Skin of body (tissue), 3 donors: ENCODE measurements at places on chromosomes 7 and 10.

DNA sequence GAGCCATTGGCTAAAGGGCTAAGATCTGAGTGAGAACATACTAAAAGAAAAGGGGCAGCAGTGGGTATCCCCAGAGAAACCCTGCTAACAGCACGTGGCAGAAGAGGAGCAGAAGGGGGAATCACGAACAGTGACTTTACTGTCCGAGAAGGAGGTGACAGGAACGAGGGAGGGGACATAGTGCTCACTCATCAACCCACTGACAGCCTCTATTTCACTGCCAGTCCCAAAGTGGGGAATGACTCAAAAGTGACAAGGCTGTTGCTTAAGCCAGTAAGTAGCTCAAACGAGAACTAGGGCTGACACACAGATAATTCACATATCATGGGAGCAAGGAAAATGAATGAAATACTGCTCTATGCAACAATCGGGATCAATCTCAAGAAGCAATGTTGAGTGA lies 92.7 kb downstream of the RSU1 start:
- no peak for DNase-seq

GRCh38 chr7:117347480-117347879 lies 24.6 kb upstream of the WNT2 start:
- DNase-seq = no peak

DNA sequence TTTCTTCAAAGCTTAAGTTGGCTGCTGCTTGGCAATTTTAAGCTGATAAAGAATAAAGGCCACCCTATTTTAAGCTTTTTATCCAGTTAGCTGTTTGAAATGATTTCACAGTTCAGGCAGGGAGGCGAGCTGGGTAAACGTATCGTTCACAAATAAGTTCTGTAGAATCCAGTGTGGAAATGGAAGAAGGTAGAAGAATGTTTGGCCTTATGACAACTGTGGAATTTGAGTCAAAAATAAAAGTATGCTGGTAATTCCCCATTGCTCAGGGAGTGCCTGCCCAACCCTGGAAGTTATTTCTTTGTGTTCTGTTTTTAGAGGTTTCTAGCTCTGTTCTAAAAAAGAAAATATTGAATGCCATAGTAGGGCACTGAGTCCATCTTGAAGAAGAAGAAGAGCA lies 113.1 kb downstream of the ARL4A start:
- DNase-seq = no peak

DNA sequence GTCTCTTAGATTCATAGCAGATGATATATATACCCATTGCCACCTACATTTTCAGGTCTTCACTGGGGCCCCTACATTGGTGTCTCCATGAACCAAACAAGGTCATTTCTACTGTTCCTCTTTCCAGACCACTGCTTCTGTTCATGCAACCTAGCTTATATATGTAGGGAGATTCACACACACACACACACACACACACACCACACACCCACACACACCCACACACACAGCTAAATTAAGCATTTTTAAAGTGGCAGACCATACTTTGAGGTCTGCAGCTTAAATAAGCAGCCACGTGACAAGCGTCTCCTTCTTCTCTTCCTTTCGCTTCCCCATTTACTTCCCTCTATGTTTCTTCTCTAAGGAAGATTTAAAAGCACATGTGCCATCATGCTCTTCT lies 70.0 kb upstream of the CC2D2B start:
- DNase-seq = no peak

GRCh38 chr10:109624939-109625338 lies 298.4 kb downstream of the XPNPEP1 start:
- no peak for DNase-seq

GRCh38 chr7:139586286-139586685 lies 62.8 kb downstream of the CLEC2L start:
- DNase-seq = no peak

GRCh38 chr7:100053215-100053614 lies 3.6 kb downstream of the ZSCAN21 start:
- DNase-seq = peak; percentile 40

DNA sequence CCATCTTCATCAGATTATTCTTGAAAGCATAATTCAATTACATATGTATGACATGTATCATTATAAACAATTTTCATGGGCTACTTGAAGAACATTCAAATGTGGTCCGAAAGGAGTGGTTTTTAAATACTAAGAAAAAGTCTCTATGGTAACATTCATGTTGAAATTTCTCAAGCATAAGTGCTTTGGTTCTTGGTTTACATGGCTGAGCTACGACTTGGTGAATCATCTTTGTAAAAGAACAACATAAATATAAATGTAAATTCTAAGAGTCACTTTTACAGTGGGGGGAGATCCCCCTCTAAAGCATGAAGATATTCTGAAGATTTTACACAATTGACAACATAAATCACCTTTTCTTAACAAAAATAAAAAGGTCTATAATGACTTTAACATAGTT lies 118.6 kb downstream of the MAGI2 start:
- no peak for DNase-seq

- no peak for DNase-seq
Observed at GRCh38 chr7:104794154-104794553, 219.9 kb upstream of the KMT2E start.

DNA sequence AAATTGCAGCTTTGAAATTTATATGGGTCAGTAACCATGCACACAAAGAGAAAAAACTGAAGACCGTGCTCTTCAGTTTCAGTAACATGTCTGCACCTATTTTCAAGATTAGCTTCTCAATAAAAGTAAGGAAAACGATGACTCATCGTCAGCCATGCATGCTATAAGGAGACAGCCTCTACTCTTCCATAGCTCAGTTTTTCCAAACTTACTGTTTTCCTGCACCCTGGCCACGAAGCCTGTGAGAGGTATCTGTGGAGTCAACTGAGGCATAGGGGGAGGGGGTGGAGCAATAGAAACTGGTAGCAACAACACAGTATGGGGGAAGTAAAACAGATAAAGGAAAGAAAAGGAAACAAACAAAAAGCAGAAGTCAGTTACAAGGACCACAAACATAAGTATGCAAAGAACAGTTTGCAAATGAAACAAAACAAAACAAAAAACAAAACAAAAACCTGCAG lies 58.0 kb downstream of the PDSS1 start:
- no peak for DNase-seq

DNA sequence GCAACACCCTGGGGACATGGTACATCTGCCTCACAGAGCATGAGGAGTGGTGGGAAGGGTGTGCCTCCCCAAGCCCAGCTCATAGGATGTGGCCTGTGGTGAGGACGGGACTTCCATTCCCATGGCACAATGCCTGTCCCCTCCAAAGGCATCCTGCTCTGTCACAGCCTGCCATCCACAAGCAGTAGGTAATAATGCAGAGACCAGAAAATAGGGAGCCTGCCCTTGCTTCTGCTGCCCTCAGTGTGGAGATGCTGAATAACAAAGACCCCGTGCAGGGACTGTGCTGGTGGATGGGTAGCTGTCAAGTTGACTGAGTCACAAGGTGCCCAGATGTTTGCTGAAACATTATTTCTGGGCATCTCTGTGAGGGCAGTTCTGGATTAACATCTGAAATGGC lies 199.9 kb upstream of the GRB10 start:
- no peak for DNase-seq

- no peak for DNase-seq
Observed at GRCh38 chr7:36054637-36055036, 98.4 kb upstream of the EEPD1 start.

GRCh38 chr10:65805511-65805910 lies 1120.3 kb upstream of the LRRTM3 start:
- DNase-seq = no peak

DNA sequence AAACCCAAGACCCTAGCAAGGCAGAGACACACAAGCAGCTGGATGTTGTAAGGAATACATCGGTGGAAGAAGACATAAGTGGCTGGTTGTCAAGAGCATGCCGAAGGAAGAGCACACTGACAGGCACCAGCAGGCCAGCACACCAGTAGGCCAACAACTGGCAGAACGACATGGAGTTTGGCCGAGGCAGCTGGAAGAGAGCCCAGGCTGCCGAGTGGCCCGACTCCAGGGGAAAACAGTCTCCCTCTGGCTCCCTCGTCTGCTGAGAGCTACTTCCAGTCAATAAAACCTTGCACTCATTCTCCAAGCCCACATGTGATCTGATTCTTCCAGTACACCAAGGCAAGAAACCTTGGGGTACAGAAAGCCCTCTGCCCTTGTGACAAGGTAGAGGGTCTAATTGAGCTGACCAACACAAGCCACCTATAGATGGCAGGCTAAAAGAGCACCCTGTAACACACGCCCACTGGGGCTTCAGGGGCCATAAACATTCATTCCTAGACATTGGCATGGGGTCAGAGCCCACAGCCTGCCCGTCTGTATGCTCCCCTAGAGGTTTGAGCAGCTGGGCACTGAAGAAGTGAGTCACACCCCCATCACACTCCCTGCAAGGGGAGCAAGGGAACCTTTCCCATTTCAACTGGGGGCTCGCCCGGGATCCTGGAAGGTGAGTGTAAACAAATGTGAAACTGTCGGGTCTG lies 14.7 kb upstream of the TNS3 start:
- no peak for DNase-seq

- peak; percentile 38 for DNase-seq
Observed at GRCh38 chr10:102579328-102579727, 65.0 kb upstream of the TRIM8 start.

GRCh38 chr10:1180071-1180730 lies 124.0 kb downstream of the WDR37 start:
- DNase-seq = no peak

DNA sequence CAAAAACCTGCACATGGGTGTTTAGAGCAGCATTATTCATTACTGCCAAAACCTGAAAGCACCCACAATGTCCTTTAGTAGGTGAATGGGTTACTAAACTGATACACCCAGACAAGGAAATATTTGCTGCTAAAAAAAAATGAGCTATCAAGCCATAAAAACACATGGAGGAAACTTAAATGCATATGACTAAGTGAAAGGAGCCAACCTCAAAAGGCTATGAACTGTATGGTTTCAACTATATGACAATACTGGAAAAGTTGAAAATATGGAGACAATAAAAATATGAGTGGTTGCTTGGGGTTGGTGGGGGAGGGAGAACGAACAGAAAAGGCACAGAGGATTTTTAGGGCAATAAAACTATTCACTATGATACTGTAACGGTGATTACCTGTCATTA lies 291.0 kb downstream of the TNS3 start:
- no peak for DNase-seq

GRCh38 chr10:132974249-132974796 lies 32.0 kb upstream of the CFAP46 start:
- no peak for DNase-seq

DNA sequence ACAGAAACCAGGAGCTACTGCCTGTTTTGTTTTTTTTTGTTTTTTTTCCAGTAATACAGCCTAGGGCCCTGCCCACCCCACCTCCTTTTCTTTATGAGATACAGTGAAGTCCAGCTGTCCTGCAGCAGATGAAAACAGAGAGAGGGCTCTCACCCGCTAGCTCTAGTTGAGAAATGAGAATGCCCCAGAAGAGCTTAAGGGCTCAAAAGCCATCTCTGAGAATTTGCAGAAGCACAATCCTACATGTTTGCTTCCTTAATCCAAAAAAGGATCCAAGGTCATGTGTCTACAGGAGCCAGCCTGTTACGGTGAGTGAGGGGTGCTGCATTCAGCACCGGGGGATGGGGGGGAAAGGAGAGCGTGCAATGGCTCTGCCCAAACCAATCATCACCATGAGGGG lies 122.7 kb downstream of the KCNMA1 start:
- DNase-seq = no peak

GRCh38 chr10:79181698-79182521 lies 113.1 kb downstream of the ZMIZ1 start:
- no peak for DNase-seq

GRCh38 chr10:78278058-78278404 lies 244.4 kb downstream of the RPS24 start:
- no peak for DNase-seq

DNA sequence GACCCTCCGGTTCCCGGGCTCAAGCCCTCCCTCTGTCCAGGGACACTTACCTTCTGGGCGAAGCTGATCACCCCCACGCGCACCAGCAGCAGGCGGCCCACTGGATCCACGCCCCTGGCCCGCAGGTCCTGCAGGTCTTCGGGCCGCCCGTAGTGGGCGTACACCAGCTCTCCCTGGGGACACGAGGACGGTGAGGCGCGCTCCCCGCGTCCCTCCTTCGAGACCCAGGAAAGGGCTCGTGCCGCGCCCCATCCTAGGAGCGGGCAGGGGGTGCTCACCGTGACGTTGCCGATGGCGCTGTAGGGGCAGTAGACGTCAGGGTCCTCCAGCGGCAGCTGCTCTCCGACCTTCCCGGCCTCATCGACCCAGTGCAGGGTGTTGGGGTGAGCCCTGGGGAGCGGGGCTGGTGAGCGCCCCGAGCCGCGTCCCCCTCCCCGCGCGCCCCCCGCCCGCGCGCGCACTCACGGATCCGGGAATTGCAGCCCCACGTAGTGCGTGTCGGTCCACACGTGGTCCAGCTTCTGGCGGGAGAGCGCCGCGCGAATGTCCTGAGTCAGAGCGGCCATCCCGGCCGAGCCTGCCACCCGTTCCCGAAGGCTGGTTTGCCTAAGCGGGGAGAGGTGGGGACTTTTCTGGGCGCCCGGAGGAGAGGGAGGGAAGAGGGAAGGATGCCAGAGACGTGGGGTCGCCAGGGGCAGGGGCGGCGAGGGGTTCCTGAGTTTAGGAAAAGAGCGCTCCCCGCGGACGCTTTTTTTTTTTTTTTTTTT lies 8.2 kb downstream of the TFR2 start:
- DNase-seq = no peak

GRCh38 chr7:99742737-99743394 lies 7.9 kb upstream of the CYP3A7 start:
- DNase-seq = no peak

GRCh38 chr10:35545878-35546590 lies 59.1 kb upstream of the GJD4 start:
- no peak for DNase-seq

- DNase-seq = peak; percentile 88
Observed at GRCh38 chr7:152436111-152436930, 518 bp upstream of the KMT2C start.

GRCh38 chr10:131937836-131938235 lies 37.0 kb downstream of the PPP2R2D start:
- no peak for DNase-seq

DNA sequence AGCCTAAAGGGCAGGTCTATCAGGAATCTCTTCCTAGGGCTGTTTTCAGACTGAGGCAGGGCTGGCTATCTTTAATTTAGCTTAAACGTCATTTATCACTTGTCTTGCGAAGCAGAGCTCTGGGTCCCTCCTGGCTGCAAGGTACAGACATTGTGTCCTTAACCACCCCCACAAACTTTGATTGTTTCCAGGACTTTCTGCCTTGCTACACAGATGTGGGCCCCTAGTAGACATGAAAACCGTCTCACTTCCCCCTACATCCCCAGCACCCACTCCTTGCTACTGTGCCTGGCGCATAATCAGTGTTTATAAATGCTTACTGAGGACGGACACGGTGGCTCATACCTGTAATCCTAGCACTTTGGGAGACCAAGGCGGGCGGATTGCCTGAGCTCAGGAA lies 54.5 kb downstream of the PIP4K2A start:
- DNase-seq = no peak

DNA sequence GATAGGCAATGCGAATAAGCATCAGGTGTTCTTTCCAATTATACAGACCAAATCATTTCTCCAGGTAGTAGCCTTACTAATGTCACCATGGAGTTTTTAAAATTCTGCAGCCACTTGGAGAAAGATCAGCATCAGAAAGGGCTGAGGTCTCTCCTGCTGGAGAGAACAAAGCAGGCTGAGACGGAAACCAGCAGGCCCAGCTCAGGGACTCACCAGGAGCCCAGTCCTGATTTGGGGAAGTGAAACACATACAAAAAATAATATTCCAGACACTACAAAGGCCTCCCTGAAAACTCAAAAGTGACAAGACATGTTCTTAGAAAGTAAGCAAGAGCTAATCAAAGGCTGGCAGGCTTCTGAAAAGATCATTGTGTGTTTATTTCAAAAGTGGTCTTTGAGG lies 207.1 kb upstream of the GHITM start:
- no peak for DNase-seq

- DNase-seq = no peak
Observed at GRCh38 chr7:48350515-48350914, 179.3 kb downstream of the ABCA13 start.
